ENCODE measurements at places on chromosomes 2 and 18. TPM values are rescaled to one million over a fixed set of nuclear protein-coding genes. Genes with fewer than 3 reads are reported as not detected.

DNA sequence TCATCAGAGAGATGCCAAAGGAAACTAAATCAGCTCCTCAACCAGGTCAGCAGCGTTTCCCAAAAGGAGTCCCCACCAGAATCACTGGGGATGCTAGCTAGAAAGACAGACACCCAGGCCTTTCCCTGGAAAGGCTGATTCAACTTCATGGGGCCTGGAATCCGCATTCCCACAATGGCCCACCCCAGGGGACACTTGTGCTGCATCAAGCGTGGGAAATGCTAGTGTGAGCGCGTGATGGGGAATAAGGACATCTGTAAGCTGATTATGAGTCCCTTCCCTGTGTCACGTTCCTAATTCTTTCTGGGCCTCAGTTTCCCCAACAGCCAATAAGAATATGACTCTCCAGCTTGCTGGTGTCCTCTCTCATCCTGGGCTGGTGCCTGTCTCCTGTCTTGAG, 2.2 kb upstream of the WNT10A start:
- DNase-seq: no peak

DNA sequence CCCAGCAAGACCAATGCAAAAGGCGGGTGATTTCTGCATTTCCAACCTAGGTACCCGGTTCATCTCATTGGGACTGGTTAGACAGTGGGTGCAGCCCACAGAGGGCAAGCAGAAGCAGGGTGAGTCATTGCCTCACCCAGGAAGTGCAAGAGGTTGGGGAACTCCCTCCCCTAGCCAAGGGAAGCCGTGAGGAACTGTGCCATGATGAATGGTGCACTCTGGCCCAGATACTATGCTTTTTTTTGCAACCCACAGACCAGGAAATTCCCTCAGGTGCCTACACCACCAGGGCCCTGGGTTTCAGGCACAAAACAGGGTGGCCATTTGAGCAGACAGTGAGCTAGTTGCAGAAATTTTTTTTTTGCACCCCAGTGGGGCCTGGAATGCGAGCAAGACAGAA, 662.6 kb upstream of the ACVR2A start:
- DNase-seq: no peak

- peak; percentile 84 for DNase-seq
Measured at GRCh38 chr2:121080013-121080772, 204.8 kb downstream of the TFCP2L1 start.

Gene CXCR1
- total RNA-seq: not detected

Gene AAMP
- total RNA-seq: 139 TPM

DNA sequence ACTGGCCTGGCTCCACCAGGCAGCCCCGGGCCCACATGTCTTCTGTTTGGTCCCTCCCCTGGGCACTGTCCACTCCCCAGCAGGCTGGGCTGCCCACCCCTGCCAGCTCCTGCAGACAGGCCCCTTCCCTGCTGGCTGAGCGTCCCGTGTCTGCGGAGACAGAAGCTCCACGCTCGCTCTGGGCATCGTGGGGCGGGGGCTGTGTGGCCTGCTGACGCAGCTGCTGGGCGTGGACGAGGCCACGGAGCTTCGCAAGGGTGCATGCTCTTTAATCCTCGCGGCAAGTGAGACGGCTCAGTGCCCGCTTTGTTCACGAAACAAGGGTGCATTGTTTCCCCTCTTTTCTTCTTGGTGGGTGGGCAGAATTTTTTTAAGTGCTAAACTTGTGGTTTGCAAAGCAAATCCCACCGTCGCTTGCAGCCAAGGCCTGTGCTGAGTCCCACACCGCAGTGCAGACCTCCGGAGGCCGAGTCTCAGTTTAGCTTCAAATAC, 132.8 kb upstream of the CTDP1 start:
- DNase-seq: no peak

DNA sequence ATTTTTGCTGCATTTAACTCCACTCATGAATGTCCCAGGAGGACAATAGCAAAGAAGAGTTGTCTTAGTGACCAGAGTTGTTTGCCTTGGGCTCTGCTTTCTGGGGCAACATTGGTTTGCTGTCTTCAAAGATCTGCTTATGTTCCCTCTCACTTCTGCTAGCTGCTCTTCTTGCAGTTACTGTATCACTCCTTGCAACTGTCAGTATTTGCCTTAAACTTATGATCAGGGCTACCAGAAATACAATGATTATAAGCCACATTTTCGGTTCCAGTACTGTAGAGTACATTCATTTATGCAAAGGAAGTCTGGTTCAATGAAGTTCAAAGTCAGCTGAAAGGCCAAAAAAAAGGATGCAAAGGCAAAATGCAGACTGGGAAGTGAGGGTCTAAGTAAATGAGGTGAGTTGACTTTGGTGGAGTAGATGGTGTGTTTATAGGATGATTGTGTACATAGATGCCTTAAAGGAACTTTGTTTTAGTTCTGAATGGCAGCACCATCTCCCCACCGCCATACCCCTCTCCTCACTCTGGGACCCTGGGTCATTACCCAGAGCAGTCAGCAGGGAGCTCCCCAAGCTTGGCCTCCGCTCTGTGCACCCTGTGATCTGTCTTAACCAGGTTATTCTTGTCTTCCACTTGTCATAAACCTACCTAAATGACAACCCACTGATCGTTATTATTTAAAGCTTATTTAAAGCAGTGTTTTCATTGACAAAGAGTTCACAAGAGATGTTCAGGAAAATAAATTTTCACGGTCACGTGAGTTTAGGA, 236.0 kb downstream of the DOK6 start:
- DNase-seq: peak; percentile 43

DNA sequence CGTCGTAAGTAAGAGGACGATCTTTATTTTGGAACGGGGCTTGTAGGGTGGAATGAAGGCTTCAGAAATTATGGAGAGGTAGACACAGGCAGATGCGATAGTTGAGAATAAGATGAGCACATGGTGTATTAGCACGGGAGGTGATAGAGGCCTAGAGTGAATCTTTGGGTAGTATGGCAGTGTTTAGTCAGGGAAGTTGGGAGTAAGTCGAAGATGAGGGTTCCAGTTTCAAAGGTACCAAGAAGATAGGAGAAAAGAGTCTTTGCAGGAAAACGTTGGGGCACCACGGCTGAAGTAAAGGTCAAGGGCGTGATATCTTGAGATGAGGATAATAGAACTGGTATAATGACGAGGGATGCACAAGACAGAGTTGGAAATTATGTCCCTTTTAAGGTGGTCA, 654 bp downstream of the PIK3C3 start:
- no peak for DNase-seq

DNA sequence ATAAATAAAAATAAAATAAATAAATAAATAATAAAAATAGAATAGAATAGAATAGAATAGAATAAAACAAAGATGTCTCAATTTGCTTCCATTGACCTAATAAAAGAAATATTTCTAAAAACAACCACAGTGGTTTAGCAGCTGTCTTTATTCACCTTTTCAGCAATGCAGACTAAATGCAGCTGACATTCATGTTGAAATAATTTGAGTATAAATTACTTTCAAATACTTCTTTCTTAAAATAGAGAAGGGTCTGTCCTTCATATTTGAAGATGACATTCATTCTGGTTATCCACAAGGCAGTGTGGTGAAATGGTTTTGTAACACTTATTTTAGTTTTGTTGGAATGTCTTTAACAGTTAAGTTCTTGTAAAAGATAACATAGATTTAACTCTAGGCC, 469.4 kb downstream of the IRS1 start:
- no peak for DNase-seq

GRCh38 chr18:77557046-77557587, 307.5 kb downstream of the GALR1 start:
- DNase-seq: no peak

Gene PROKR1
- 2.8 TPM for total RNA-seq

- no peak for DNase-seq
Measured at GRCh38 chr18:26448714-26449159, 99.6 kb downstream of the KCTD1 start.

DNA sequence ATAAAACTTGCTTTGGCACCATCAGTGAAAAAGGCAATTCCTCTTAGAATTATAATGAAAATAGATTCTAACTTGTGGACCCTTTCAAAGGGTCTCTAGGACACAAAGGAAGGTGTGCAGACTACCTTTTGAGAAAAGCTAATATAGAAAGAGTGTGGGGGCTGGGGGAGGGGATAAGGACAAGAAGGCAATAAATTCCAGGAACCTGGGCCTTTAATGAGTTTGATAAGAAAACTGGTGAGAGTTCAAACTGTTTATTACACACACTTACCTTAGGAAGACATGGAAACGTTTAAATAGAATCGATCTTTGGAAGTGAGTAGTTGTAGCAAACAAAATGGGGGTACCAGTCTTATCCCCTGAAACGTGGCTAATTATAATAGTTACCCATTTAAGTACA, 39.6 kb upstream of the PGAP1 start:
- no peak for DNase-seq

DNA sequence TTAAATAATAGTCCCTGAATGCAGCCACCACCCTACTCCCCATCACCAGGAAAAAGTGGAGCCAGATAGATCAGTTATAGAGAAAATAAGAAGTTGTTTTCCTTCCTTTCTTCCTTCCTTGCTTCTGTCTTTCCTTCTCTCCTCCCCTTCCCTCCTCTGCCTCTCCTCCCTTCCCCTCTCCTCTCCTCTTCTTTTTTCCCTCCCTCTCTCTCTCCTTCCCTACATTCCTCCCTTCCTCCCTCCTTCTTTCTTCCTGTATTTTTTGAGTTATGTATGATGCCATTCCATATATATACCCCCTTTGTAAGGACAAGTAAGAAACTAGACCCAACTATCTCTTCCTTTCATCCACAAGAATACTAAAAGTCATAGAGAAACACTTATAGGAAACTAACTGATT, 265.7 kb downstream of the AGPS start:
- no peak for DNase-seq

- no peak for DNase-seq
Measured at GRCh38 chr2:9652898-9653479, 22.2 kb upstream of the YWHAQ start.

- no peak for DNase-seq
Measured at GRCh38 chr2:18422432-18423165, 137.9 kb downstream of the RDH14 start.

- peak; percentile 52 for DNase-seq
Measured at GRCh38 chr18:79490626-79491041, 94.9 kb downstream of the NFATC1 start.

Gene TRABD2A
- 7.6 TPM for total RNA-seq

GRCh38 chr2:69946351-69947324, 14.8 kb downstream of the ASPRV1 start:
- no peak for DNase-seq

Gene PTMA
- 2,302 TPM for total RNA-seq

DNA sequence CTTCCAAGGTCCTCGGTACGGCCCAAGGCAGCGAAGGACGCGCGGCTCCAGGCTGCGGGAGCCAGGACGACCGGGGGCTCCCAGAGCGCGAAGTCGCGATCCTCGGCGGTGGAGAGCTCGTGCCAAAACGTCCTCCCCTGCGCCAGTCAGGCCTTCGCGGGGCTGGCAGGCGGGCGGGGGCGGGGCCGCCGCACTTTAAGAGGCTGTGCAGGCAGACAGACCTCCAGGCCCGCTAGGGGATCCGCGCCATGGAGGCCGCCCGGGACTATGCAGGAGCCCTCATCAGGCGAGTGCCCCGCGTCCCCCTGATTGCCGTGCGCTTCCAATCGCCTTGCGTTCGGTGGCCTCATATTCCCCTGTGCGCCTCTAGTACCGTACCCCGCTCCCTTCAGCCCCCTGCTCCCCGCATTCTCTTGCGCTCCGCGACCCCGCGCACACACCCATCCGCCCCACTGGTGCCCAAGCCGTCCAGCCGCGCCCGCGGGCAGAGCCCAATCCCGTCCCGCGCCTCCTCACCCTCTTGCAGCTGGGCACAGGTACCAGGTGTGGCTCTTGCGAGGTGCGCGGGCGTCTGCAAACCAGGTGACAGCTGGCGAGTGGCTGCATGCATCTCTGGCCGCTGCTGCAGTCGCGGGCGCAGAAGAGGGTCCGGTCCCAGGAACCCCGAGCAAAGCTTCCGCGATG, at the start of gene CIDEA:
Gene CIDEA (plus strand): TSS at position 226 of the 684 bp plus-strand sequence. CDS start 23 bp downstream, at position 249.
- peak; percentile 91 for DNase-seq

DNA sequence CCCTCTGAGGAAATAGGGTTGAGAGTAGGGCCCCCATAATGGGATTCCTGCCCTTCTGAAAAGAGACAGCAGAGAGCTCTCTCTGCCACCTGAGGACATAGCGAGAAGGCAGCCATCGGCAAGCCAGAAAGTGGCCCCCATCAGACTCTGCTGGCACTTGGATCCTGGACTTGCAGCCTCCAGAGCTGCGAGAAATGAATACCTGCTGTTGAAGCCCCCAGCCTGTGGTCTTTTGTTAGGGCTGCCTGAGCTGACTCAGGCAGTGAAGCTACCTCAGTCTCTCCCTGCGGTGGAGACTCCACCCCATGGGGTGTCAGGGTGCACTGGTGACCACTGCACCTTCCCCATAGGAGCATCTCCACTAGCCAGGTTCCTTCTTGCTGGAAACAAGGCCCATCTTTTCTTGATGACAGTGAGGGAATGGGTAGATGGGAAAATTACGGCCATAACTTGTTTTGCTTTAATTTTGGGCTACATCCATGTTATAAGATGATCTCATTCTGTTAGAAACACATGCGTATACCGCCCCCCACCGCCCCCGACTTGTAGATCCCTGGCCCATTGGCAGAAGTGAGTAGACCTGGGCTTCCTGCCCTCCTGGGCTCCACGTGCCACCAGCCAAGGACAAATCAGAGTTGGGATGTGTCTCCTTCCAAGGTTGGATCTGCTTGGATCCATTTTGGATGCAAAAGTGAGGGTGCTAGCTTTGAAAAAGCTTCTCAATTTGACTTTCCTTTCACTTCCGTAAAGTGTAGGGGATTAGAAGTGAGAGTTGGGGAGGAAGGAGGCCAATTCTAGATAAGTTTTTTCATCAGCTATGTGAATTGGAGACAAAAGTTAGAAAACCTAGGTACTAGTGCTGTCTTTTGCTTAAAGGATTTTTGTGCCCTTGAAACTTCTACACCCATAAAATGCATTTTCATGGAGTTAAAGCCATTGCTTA, 42.9 kb downstream of the NCK2 start:
- peak; percentile 77 for DNase-seq

DNA sequence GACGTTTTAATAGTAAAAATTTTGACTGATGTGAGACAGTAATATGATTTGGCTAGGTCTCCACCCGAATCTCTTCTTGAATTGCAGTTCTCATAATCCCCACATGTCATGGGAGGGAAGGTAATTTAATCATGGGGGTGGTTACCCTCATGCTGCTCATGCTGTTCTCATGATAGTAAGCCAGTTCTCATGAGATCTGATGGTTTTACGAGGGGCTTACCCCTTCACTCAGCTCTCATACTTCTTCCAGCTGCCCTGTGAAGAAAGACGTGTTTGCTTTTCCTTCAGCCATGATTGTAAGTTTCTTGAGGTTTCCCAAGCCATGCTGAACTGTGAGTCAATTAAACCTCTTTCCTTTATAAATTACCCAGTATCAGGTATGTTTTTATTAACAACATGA, 327.0 kb upstream of the CDH7 start:
- DNase-seq: no peak

GRCh38 chr2:46388881-46389280, 90.5 kb upstream of the TMEM247 start:
- no peak for DNase-seq

- DNase-seq: peak; percentile 72
Measured at GRCh38 chr18:11872479-11873136, 21.4 kb downstream of the CHMP1B start.

Gene ME2
- total RNA-seq: 113 TPM

GRCh38 chr2:172722481-172722880, 13.2 kb upstream of the RAPGEF4 start:
- no peak for DNase-seq

GRCh38 chr2:31204783-31205182, 12.5 kb downstream of the CAPN14 start:
- DNase-seq: no peak

Gene GRHL1
- total RNA-seq: 0.30 TPM

Data from H7 (cell line).